ENCODE measurements at places on chromosomes 16 and 17. TPM values are rescaled to one million over a fixed set of nuclear protein-coding genes. Genes with fewer than 3 reads are reported as not detected.
A peak's percentile ranks its signal among the peaks of the same experiment; 100 is the strongest.

- no peak overlapping the region for H3K4me3 ChIP-seq
- DNase-seq, result no peak
- no peaks in the 10 kb centered on the region for H3K27me3 ChIP-seq
- no peaks in the 10 kb centered on the region for H3K36me3 ChIP-seq
Observed at GRCh38 chr17:6554342-6554741, 2.0 kb downstream of the PITPNM3 start.

DNA sequence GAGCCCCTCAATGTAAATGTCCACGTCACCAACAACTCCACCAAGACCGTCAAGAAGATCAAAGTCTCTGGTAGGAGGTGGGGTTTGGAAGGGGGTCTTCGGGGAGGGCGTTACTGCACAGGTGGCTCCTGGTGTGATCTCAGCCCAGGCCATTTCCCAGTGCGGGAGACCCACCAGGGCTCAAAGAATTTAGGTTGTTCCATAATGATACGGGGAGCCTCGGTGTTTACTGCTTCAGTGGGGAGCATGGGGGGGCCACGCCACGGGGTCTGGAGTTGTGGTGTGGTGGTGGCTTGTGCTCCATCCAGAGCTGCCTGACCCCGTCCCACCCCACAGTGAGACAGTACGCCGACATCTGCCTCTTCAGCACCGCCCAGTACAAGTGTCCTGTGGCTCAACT lies 7.8 kb downstream of the ARRB2 start:
- no peaks in the 10 kb centered on the region for H3K4me1 ChIP-seq
- no peaks in the 10 kb centered on the region for H3K36me3 ChIP-seq
- no peak overlapping the region for H3K27ac ChIP-seq
- H3K27me3 ChIP-seq, result no peaks in the 10 kb centered on the region

- peaks cover 4% of the 10 kb centered on the region for H3K4me1 ChIP-seq
- DNase-seq, result no peak
- H3K36me3 ChIP-seq, result no peaks in the 10 kb centered on the region
- H3K4me3 ChIP-seq, result no peak overlapping the region
- H3K27me3 ChIP-seq, result no peaks in the 10 kb centered on the region
- no peak overlapping the region for H3K27ac ChIP-seq
Observed at GRCh38 chr16:50620646-50621451, 60.3 kb downstream of the SNX20 start.

GRCh38 chr17:79272666-79273219 lies 198.1 kb downstream of the ENGASE start:
- no peaks in the 10 kb centered on the region for H3K36me3 ChIP-seq
- H3K27ac ChIP-seq, result no peak overlapping the region
- H3K27me3 ChIP-seq, result no peaks in the 10 kb centered on the region

- H3K36me3 ChIP-seq, result no peaks in the 10 kb centered on the region
- no peak overlapping the region for H3K27ac ChIP-seq
- H3K27me3 ChIP-seq, result no peaks in the 10 kb centered on the region
- no peaks in the 10 kb centered on the region for H3K4me1 ChIP-seq
- H3K4me3 ChIP-seq, result no peak overlapping the region
Observed at GRCh38 chr16:924063-924462, 46.7 kb downstream of the LMF1 start.

- H3K27me3 ChIP-seq, result no peaks in the 10 kb centered on the region
- H3K36me3 ChIP-seq, result no peaks in the 10 kb centered on the region
- H3K4me3 ChIP-seq, result no peak overlapping the region
- no peak overlapping the region for H3K27ac ChIP-seq
- no peaks in the 10 kb centered on the region for H3K4me1 ChIP-seq
Observed at GRCh38 chr17:27355419-27355818, 61.5 kb downstream of the WSB1 start.

DNA sequence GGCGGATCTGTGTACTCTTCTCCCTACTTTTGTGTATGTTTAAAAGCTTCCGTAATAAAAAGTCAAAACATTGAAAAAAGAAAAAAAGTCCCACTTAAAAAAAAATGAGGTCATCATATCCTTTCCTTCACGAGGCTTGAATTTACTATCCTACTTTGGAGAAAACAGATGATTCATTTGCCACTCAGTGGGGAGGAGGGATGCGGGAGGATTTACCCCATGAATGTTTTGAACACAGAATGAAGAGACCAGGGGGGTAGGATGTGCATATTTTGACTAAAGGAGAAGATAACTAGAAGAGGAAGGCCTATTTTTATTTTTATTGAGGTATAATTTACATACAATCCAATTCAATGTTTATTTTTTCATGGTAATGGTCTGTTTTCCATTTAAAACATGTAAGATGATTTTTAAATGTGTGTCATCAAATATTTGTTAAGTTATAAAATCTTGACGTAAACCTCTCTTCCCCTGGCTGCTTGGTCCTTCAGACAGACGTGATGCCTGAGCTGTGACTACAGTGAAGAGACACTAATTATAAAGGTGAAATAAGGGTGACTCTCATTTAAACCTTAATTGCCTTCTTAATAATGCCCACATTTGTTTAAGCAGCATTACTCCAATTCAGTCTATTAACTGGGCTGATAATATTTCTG lies 135.4 kb upstream of the AXIN2 start:
- H3K27ac ChIP-seq, result no peak overlapping the region
- H3K4me3 ChIP-seq, result no peak overlapping the region
- H3K36me3 ChIP-seq, result no peaks in the 10 kb centered on the region
- DNase-seq, result no peak

DNA sequence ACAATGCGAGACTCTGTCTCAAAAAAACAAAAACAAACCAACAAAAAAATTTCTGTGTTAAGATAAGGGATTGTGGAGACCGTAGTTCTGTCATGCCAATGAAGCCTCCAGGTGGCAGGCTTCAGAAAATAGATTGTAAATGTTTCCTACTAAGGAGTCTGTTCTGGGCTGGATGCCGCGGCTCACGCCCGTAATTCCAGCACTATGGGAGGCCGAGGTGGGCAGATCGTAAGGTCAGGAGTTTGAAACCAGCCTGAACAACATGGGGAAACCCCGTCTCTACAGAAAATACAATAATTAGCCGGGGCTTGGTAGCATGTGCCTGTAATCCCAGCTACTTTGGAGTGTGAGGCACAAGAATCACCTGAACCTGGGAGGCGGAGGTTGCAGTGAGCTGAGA lies 4.4 kb upstream of the SNX29 start:
- no peaks in the 10 kb centered on the region for H3K27me3 ChIP-seq
- no peaks in the 10 kb centered on the region for H3K4me1 ChIP-seq
- no peaks in the 10 kb centered on the region for H3K36me3 ChIP-seq
- DNase-seq, result no peak
- H3K4me3 ChIP-seq, result no peak overlapping the region

GRCh38 chr17:62388856-62389255 lies 8.5 kb downstream of the EFCAB3 start:
- no peak overlapping the region for H3K4me3 ChIP-seq
- H3K27ac ChIP-seq, result no peak overlapping the region
- H3K27me3 ChIP-seq, result no peaks in the 10 kb centered on the region
- no peak for DNase-seq
- no peaks in the 10 kb centered on the region for H3K36me3 ChIP-seq

DNA sequence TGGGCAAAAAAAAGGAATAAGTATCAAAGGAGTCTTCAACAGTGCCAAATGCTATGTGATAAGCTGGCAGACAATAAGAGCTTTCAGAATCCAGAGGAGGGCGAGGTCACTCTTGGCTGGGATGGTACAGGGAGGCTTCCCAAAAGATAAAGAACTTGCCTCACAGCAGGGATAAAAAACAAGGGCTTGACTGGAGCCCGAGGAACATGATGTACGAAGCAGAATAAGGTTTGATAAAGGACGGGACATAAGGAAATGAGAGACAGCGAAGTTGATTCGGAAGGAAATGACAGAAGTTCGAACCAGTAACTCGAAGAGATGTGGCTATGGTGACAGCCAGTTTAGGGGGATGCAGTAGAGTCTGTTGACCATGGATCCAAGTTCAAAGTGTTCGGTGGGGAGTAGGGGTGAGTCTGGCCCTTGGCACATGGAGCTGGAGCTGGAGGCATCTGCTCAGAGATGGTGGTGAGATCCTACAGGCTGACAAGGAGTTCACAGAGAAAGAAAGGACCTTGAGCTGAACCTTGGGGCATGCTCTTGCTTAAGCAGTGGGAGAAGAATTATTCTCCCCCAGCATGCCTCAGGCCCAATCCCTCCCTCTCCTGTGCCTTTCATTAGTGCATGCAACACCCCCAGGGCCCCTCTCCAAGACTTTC lies 137.6 kb upstream of the RCVRN start:
- no peaks in the 10 kb centered on the region for H3K4me1 ChIP-seq
- no peaks in the 10 kb centered on the region for H3K36me3 ChIP-seq
- H3K4me3 ChIP-seq, result no peak overlapping the region
- no peak overlapping the region for H3K27ac ChIP-seq
- no peak for DNase-seq

GRCh38 chr16:4928227-4928626 lies 8.7 kb downstream of the PPL start:
- no peak overlapping the region for H3K27ac ChIP-seq
- H3K4me1 ChIP-seq, result no peaks in the 10 kb centered on the region
- no peaks in the 10 kb centered on the region for H3K36me3 ChIP-seq

DNA sequence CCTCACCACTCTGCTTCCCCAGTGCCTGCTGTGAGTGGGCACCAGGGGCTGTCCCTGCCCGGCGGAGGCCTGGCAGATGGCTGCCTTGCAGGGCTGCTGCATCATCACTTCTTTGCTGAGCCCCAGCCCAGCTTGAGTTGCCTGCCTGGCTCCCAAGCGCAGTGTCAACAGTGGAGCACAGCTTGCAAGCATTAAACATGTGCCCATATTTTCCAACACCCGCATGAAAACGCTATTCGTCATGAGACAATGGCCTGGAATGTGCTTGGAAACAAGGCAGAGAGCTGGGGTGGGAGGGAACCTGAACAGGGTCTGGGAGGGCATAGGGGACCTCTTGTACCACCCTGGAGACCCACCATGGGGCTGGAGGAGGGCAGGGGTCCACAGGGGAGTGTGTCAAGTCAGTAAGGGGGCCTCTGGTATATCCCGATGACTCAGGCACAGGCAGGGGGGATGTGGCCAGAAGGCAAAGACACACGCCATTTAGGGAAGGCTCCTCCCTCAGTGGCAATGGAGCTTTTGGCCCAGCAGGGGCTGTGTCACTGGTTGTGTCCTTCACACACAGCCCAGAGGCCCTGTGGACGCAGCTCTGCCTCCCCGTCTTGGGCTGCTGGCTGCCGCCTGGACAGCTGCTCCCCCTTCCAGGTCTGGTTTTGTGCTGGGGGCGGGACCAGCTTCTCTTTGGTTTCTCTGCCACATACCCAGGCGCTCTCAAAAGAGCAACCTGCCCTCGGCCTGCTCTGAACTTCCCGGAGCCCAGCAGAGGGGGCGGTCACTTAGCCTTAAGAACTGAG lies 17.4 kb upstream of the MTSS2 start:
- no peaks in the 10 kb centered on the region for H3K27me3 ChIP-seq
- H3K27ac ChIP-seq, result peak overlapping the region; percentile 96
- no peak overlapping the region for H3K4me3 ChIP-seq
- peaks cover 4% of the 10 kb centered on the region for H3K4me1 ChIP-seq
- no peaks in the 10 kb centered on the region for H3K36me3 ChIP-seq
- DNase-seq, result peak; percentile 92

GRCh38 chr17:6110592-6110991 lies 40.4 kb downstream of the WSCD1 start:
- H3K4me1 ChIP-seq, result no peaks in the 10 kb centered on the region
- no peak overlapping the region for H3K27ac ChIP-seq
- H3K4me3 ChIP-seq, result no peak overlapping the region
- no peak for DNase-seq

DNA sequence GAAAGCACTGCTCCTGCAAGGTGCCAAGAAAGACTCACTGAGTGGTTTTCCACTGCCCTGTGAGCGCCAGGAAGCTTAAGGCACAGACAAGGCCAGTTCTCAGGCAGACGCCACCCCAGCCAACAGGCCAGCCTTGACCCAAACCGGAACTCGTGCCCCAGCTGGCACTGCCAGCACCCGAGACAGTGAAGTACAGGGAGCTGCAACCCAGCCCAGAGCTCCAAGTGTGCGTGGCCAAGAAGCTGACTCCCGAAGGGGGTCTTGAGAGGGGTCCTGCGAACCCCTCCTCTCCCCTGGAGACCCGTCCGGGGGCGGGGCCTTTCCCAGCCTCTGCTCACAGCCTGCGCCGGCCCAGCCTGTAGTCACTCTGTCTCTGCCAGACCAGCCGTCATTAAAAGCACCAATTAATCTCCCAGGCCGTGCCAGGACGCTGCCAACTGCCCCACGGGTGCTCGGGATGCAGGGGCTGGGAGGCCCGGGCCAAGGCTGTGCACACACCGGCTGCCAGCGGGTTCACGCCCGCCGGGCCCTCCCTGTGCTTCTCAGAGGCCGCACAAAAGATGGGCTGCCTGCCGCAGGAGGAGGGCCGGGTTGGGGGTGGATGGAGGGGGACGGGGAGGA lies 4.4 kb upstream of the SOX8 start:
- H3K36me3 ChIP-seq, result no peaks in the 10 kb centered on the region
- H3K4me1 ChIP-seq, result no peaks in the 10 kb centered on the region
- no peak overlapping the region for H3K4me3 ChIP-seq

- H3K4me1 ChIP-seq, result no peaks in the 10 kb centered on the region
- DNase-seq, result no peak
- H3K27ac ChIP-seq, result no peak overlapping the region
- no peaks in the 10 kb centered on the region for H3K27me3 ChIP-seq
- H3K36me3 ChIP-seq, result no peaks in the 10 kb centered on the region
Observed at GRCh38 chr17:54259476-54259875, 436.7 kb downstream of the KIF2B start.

DNA sequence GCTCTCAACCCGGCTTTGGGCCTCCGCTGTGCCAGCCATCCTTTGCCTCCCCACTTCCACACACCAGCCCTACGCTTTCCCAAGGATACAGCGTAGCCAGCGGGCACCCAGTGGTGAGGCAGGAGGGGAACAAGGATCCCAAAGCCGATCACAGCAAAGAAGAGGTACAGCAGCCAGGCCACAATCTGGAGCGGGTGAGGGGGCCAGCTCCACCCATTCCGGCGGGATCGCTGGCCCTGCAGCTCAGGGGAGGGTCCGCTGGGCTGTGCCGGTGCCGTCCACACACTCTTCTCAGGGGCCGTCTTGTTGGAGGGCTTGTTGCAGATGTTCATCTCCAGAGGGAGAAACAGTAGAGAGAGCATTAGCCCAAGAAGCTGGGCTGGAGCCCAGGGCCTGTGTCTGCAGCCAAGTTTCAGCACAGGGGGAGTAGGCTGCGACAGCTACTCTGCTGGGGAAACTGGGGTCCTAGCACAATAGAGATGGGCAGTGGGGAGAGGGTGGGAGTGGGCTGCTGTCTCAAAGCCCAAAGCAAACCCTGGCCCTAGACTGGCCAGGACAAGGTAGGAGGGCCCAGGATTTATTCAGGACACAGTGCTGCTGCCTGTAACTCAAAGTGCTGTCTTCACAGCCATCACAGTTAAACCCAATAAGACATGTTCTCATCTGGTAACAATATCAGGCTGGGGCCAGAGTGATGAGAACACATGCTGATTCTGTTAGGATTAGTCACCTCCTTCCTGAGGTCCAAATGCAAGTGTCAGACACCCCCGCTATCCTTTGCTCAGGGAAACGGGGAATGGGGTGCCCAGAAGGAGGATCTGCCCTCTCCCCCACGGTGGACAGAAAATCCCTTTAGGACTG lies 9.9 kb downstream of the ZDHHC1 start:
- no peak for DNase-seq
- no peaks in the 10 kb centered on the region for H3K27me3 ChIP-seq
- no peak overlapping the region for H3K4me3 ChIP-seq

- H3K4me3 ChIP-seq, result no peak overlapping the region
- DNase-seq, result no peak
- no peak overlapping the region for H3K27ac ChIP-seq
- H3K4me1 ChIP-seq, result no peaks in the 10 kb centered on the region
Observed at GRCh38 chr17:32261936-32262510, 3.6 kb upstream of the RHBDL3 start.

MYO15A gene
- total RNA-seq, result 3.4 TPM

DPEP1 gene
- total RNA-seq, result not detected

PLCD3 gene
- total RNA-seq, result 97.4 TPM

NPB gene
- 1.0 TPM for total RNA-seq

CIAO2B gene
- 51.9 TPM for total RNA-seq

AOC2 gene
- total RNA-seq, result 1.8 TPM

Measured in aorta (tissue), 5 donors.